ENCODE measurements at places on chromosomes 12 and 14.

GRCh38 chr14:101774006-101774795 lies 12.7 kb downstream of the PPP2R5C start:
- no peak for DNase-seq

- DNase-seq, result no peak
These were observed 39.8 kb downstream of the PPP1R12A start for GRCh38 chr12:79895071-79895470.

DNA sequence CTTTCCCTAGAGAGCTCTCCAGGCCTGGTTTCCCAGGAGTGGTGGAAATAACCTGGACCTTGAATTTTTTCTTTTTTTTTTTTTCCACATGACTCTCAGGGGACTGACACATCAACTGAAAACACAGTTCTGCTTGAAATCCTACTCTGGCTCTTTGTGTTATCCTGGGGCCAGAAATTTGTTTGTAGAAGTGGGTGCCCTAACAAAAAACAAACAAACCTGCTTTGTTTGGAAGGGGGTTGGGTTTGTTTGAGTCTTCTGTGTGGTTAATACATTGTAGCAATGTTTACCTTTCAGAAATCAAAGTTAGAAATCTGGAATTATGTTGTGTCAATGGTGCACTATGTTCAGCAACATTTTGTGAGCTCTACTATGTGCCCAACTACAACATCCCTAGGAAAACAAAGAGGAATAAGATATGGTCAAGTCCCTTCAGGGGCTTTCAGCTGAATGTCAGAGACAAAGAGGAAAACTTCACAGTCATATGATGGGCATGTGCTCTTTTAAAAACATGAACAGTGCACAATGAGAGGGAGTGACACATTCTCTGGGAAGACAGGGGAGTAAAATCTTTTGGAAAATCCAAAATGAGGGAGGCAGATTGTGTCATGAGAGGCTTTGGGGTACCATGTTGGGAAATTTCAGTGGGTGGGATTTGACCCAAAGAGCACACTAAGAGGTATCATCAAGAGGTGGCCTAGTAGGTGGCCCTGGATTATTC lies 1.5 kb upstream of the IGF1 start:
- no peak for DNase-seq

- DNase-seq, result no peak
These were observed 7.7 kb upstream of the NCKAP1L start for GRCh38 chr12:54489857-54490256.

DNA sequence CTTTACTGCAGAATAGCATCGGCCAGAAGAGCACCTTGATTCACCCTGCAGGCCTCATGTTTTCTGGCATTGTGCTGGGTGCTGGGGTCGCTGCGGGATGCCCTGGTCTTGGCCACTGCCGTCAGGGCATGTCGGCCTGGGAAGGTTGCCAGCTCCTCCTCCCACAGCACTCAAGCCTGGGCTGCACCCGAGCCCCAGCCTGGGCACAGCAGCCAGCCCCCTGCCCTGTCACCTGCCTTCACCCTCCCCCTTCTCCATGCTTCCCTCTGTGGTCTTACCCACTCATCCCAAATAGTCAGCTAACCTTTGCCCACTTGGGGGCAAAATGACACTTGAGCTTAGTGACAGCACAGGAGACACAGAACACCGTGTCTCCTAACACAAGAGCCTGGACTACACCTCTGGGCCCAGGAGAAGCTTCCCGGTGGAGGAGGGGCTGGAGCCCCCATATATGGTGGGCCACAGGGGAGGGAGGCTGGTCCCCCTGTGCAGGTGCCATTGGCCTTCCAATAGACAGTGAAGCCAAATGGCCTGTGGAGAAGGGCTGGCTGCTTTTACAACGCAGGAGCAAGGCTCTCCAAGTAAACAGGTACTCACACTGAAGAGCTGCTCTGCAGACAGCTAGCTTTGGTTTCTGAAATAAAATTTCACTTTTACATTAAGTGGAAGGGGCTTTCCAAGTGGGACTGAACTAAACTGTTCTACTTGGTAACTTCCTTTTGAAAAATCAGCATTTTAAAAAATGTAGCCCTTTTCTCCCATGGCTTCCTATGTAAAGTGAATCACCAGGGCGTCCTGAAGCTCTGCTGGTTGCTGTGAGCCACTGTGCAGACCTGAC lies 51.2 kb upstream of the AMN start:
- DNase-seq, result no peak

GRCh38 chr12:112091563-112091962 lies 17.0 kb downstream of the NAA25 start:
- no peak for DNase-seq

- no peak for DNase-seq
These were observed 28.8 kb upstream of the SLC5A8 start for GRCh38 chr12:101238800-101239329.

DNA sequence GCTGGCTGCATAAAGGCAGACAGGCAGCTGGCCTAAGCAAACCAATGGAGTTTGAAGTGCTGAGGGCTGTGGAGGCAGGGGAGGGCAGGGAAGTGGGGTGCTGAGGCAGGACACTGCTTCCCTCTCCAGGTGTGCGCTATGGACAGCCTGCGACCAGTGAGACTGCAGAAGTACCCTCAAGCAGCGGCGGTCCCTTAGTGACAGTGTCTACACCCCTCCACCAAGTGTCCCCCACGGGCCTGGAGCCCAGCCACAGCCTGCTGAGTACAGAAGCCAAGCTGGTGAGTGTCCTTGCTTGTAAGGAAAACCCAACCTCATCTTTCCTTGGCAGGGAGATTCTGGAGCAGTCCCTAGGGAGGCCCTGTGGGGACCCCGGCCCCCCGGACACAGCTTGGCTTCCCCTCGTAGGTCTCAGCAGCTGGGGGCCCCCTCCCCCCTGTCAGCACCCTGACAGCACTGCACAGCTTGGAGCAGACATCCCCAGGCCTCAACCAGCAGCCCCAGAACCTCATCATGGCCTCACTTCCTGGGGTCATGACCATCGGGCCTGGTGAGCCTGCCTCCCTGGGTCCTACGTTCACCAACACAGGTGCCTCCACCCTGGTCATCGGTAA lies 17.9 kb downstream of the HNF1A start:
- no peak for DNase-seq

- DNase-seq, result peak; percentile 92
These were observed 112.3 kb upstream of the BCL2L14 start for GRCh38 chr12:11958221-11959091.

- DNase-seq, result no peak
These were observed 255.7 kb upstream of the FAR2 start for GRCh38 chr12:28893365-28893764.

DNA sequence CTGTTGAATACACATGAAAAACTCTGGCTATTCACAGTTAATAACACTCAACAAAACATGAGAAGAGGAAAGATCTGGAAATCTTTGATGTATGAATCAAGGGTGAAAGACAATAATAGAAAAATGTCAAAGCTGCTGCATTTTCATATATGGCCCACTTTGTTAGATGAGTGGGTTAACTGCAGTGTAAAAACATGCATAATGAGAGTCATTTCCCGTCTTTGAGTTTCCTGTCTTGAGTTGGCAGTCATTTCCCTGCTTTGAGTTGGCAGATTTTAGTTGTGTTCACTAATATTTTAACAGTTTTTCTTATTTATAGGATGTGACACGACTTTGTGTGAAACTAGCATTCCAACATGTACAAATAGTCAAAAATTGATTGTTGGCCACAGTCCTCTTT lies 87.9 kb upstream of the PTPRQ start:
- peak; percentile 59 for DNase-seq

Measured in activated CD4-positive, alpha-beta T cell treated with anti-CD3 and anti-CD28 coated beads, Interleukin-10, Interleukin-2, amounts not matched to agents 100 ng/mL and 50 ng/mL, durations not matched to agents 16 hours and 8 hours (primary cell).